ENCODE measurements at places on chromosomes 6 and 20. TPM values are rescaled to one million over a fixed set of nuclear protein-coding genes. Genes with fewer than 3 reads are reported as not detected.
A peak's percentile ranks its signal among the peaks of the same experiment; 100 is the strongest.

DNA sequence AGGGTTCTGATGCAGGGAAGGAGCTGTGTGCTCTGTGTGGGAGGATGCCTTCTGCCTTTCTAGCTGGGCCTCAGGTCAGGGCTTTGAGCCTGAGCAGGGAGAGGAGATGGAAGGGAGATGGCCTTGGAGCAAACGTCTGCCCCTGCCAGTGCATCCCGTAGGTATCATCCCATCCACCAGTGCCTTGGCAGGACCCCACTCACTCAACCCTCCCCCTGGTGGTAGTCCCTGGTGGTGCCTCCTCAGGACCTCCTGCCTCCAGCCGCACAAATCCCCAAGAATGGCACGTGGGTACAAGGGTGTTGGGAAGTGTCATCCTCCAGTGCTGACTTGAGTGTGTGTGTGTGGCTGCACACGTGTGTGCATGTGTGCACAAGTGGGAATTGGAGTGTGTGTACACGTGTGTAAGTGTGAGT, 23.1 kb upstream of the MICB start:
- DNase-seq = no peak

GRCh38 chr6:166313255-166314070, 5.3 kb upstream of the PRR18 start:
- peak; percentile 36 for DNase-seq

OTOR gene
- not detected for total RNA-seq

GSTA3 gene
- not detected for total RNA-seq

DNA sequence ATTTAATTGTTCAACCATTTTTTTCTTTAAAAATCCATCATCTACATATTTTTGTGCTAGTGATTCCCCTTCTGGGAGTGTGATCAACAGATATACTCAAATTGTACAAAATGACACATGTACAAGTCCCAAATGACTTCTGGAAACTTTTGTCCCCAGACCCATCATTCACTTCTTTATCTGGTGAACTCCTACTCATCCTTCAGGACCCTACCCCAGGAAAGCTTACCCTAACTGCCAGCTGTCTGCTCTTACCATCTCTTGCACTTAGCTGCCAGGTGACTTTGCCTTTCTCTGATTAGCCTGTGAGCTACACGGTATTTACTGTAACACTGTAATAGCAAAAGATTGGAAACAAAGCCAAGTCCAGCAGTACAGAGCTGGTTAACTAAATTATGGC, 55.3 kb downstream of the JPH2 start:
- no peak for DNase-seq

DNA sequence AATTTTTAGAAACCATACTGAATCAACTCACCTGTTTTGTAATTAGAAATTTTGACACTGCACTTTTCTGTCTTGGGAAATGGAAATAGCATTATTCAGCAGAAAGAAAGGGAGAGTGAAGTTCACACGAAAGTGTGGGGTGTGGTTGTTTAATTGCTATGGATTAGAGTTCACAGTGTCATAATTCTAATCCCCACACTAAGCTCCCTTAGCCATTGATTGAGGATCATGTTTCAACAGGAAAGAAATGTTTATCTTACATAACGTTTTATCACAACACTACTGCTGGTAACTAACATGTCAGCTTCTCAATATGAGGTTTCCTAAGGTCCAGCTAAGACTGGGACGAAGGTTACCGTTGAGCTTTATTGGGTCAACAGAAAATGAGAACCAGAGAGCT, 31.4 kb upstream of the GSTA5 start:
- DNase-seq = no peak

SLC22A16 gene
- total RNA-seq = not detected

DNA sequence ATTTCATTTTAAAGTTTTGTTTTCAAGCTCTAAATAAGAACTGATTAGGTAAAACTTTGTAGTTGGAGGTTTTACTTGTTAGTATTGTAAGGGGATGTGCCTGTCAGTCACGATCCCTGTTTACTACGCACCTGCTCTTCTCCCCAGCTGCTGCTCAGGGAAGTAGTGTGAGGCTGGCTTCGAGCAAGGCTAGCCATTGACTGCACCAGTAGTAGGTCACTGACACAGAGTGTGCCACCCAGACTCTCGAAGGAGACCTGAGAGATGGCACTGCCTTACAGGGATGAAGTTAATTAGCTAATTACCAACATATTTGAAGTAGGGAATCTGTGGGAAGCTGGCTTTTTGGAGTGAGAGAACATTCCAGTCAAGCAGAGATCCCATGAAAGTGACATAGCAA, 89.2 kb downstream of the DNAH8 start:
- no peak for DNase-seq

MACROD2 gene
- total RNA-seq = 0.46 TPM

DNA sequence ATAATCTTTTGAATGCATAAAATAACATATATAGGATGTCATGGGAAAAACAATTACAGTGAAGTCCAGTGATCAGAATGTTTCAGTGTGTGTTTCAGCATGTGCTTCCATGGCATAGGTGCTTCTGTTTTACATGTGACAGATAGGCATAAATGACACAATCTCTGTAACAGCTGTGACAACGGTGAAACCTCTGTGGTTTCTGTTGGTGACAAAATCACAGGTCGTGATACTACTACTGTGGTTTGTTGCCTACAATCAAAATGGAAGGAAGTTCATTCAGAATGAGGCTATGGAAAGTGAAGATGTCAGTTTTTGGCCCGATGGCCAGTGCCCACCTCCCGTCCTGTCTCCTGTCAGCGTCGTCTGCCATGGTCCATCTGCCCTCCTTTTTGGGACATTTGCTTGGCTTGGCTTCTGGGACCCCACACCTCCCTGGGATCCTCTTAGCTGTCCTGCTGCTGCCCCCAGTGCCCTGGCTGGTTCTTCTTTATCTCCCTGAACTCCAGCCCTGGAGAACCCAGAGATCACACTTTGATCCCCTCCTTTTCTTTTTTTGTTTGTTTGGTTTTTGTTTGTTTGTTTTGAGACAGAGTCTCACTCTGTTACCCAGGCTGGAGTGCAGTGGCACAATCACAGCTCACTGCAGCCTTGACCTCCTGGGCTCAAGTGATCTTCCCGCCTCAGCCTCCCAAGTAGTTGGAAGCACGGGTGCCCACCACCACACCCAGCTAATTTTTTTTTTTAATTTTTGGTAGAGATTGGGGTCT, 79.3 kb upstream of the NAA20 start:
- no peak for DNase-seq

SPATA2 gene
- 3.4 TPM for total RNA-seq

GRCh38 chr6:161378115-161378514, 104.3 kb upstream of the AGPAT4 start:
- DNase-seq = no peak

C20orf204 gene
- 0.89 TPM for total RNA-seq

CYP39A1 gene
- total RNA-seq = not detected

SSTR4 gene
- total RNA-seq = not detected

NOTCH4 gene
- total RNA-seq = 1.6 TPM
